Activated CD8-positive, alpha-beta memory T cell treated with anti-CD3 and anti-CD28 coated beads for 1 hour (primary cell): ENCODE measurements at places on chromosomes 11 and 22.

DNA sequence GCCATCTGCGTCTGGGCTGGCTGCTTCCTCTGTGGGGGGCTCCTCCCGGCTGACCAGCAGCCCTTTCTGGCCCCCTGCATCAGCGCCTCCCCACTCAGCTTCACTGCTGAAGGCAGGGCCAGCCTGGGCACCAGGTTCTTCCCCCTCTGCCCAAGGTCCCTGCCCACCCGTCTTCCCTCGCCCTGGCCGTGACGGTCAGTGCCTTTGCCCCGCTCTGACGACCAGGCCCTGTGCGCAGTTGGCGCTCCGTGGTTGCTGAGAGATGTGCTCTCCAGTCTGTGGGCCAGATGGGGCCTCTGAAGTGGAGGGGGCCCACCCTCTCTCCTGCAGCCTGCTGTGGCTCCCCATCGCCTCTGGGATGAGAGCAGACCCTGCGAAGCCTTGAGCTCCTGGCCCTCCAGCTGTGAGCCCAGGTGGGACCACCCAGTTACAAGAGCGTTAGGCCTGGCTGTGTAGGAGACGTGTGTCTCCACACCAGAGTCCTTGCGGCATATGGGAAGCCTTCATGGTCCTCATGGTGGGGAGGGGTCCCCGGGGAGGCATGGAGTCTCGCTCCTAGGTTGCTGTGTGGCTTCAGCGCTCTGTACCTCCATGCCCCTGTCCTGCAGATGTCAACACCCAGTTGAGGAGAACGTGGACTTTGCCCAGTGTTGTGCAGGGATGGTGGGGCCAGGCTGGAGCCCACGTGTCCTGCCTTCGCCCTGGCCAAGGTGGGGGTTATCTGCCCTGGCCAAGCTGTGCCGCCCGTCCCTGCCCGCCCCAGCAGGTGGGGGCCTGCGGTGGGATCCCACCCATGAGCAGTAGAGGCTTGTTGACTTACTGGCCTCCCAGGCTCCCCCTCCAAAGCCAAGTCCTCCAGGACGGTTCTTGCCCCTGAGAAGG lies 14.2 kb downstream of the LRP5 start:
- no peak for DNase-seq

DNA sequence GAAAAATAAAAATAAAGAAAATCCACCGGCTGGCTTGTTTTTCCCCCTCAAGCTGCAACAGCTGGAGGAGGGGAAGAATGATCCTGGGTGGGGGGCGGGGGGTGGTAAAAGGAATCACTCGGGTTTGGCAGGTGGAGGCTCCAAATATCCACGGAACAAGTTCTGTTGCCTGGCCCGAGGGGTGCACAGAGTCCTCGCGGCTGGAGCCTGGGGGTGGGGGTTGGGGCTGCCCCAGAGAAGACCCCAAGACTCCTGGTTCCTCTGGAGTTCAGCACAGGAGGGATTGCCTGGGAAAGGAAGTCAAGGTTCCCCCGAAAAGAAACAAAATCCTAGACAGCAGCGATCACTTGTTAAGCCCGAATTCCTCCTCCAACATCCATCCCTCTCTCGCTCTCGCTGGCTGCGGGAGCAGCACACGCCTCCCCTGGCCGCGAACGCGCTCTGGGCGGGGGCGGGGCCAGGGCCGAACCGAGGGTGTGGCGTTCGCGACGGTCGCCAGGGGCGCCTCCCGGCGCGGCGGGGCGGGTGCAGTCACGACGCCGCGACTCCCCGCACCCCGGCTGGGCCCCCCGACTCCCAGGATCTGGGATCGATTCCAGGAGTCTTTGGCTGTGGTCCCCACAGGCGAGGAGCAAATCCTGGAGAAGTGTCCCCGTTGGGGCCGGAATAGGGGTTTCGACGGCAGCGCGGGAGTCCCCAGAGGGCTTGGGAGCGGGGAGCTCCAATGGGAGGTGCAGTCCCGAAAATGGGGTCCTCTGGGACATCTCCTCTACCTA lies at the start of gene KCNA4:
KCNA4 (minus strand) TSS at position 443 of the 776 bp plus-strand sequence. CDS start 4,352 bp downstream, outside the sequence.
- DNase-seq = no peak

DNA sequence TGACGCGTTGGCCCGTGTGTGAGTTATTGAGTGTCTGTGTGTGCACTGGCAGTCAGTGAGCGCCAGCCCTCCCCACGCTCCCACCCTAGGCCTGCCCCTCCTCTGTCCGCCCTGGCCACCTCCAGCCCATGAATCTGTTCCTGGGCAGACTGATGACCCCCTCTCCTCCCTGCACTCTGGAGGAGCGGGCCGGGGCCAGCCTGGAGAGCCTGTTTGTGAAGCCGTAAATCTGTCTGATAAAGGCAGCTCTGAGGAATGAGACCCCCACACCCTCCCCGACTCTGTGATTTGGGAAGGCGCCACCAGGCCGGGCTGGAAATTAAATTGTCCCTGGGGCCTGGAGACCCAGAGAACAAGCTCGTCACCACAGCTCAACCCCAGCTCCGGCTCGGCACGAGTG lies 8.6 kb downstream of the TSSC4 start:
- no peak for DNase-seq

GRCh38 chr11:97163631-97164191 lies 773.9 kb downstream of the JRKL start:
- no peak for DNase-seq

DNA sequence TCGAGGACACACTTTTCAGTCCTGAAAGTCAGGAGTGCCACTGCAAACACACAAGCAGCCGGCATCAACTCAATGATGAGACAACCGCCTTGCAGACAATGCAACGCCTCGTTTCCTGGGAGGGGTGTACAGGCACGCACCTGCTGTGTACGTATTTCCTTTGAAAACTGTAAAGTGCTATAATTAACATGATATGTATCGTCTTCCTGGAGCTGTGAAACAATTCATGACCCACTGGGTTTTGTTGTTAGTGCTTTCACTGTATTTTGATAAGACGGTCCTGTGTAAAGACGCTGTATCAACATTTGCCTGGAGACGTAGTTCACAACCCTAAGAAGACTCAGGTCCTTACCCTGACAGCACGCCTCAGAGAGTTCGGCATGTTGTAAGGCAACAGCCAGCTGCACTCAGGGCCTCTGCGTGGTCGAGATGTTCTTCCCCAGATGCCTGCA lies 105.7 kb upstream of the ANO1 start:
- no peak for DNase-seq

GRCh38 chr11:112057170-112057569 lies 16.6 kb downstream of the PIH1D2 start:
- DNase-seq = no peak

DNA sequence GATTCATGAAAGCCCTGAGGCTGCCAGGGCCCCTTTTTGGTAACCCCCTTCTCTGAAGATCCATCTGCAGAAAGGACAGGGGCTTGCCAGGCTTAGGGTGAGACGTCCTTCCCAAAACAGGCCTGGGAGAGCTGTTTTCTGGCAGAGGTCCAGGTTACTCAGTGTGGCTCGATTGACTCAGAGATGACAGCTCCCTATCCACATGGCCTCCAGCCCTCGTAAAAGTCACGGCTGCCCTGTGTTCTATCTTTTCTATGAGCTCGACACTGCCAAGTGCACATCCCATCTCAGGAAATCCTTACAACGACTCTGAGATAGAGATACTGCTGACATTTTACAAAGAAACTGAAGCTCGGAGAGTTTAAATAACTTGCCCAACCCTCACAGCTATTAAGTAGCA lies 20.4 kb downstream of the ADAMTS8 start:
- no peak for DNase-seq

DNA sequence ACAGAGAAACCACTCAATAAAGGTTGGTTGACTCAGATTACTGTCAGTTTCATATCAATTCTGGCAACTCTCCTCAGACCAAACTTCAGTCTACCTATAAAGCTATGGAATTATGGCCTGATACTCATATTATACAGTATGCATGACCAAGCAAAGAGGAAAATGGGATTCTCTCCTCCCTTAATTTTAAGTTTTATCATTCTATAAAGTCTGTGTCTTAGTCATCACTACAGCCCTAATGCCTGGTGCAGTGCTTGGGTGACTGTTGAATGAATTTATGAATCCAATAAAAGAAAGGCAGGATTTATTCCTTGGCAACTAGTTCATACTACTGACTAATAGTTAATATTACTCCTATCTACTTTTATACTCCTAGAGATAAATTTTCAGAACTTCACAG lies 37.6 kb upstream of the GRAMD1B start:
- DNase-seq = no peak

GRCh38 chr11:121741351-121741760 lies 288.6 kb upstream of the SORL1-AS1 start:
- DNase-seq = no peak

GRCh38 chr11:657691-658126 lies 20.6 kb downstream of the DRD4 start:
- no peak for DNase-seq

DNA sequence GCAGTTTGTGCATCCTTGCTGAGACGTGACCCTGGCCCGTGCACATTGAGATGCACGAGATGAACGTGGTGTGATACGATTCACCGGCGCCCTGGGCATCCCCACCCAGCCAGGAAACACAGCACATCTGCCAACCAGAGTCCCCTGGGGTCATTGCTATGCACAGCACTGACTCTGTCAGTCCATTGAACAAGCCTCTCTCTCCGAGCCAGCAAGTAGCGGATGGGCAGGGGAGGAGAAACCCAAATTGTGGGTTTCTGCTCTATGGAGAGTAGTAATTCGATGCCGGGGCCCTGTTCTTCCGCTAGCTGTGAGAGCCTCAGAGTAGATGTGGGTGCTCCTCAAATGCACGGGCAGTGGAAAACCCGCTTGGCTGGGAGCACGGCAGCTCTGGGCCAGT lies 85.1 kb downstream of the ARHGAP8 start:
- DNase-seq = no peak

- DNase-seq = no peak
These were observed 7.5 kb downstream of the DIXDC1 start for GRCh38 chr11:111944651-111945051.

- no peak for DNase-seq
These were observed 1.3 kb upstream of the SCARF2 start for GRCh38 chr22:20438678-20439492.

GRCh38 chr22:19387038-19387437 lies 44.5 kb downstream of the HIRA start:
- no peak for DNase-seq

DNA sequence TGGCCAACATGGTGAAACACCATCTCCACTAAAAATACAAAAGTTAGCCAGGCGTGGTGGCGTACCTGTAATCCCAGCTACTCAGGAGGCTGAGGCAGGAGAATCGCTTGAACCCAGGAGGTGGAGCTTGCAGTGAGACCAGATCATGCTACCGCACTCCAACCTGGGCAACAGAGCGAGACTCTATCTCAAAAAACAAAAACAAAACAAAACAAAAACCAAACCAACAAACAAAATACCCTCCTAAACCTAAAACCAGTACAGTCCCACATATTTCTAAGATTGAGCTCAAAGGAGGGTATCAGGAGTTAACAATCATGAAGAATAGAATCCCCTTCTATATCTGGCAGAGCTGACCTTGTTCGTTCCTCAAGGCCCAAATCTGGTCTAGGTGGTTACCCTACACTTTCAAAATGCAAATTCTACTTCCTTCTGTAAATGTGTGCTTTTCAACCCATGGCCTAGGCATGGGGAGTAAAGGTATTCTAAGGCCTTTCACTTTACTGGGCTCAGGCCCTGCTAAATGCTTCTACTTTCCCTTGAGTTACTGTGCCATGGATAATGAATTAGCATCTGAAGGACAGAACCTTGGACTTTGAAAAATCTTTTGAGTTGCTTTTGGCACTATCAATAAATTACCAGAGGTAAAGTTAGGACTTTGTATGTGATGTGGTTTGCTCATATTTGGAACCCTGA lies 10.4 kb upstream of the PPP2R1B start:
- no peak for DNase-seq

DNA sequence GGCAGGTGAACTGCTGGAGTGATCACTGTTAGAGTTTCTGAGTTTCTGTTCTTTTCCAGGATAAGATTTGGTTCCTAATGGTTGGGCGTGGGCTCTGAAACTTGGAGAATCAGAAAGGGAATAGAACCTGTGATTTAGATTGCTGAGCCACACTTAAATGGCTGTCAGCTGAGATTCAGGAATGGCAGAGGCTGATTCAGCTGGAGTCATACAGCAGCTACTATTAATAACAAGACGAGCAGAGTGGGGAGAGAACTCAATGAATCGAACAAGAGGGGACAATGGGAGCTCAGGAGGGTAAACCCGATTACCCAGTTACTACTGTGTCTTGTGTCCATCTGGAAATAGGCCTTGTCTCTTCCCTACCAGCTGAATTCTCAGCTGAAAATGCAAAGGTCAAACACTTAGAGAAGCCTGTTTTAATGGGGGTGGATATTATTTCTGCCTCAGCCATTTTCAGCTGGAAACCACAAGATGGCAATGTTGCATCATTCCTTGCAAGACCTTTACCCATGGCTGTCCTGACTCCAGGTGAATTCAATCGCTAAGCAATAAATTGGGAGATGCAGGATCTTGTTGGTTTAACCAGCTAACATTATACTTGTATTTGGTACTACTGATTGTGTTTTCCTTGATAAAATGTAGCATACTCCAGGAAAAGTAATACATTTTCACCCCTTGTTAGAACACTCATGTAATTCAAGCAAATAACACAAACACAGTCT lies 104.5 kb upstream of the RAG2 start:
- DNase-seq = no peak

GRCh38 chr11:23973244-23973643 lies 523.6 kb upstream of the LUZP2 start:
- no peak for DNase-seq
